HT1080 (cell line): ENCODE measurements at places on chromosomes 3 and 15.
A peak's percentile ranks its signal among the peaks of the same experiment; 100 is the strongest.

DNA sequence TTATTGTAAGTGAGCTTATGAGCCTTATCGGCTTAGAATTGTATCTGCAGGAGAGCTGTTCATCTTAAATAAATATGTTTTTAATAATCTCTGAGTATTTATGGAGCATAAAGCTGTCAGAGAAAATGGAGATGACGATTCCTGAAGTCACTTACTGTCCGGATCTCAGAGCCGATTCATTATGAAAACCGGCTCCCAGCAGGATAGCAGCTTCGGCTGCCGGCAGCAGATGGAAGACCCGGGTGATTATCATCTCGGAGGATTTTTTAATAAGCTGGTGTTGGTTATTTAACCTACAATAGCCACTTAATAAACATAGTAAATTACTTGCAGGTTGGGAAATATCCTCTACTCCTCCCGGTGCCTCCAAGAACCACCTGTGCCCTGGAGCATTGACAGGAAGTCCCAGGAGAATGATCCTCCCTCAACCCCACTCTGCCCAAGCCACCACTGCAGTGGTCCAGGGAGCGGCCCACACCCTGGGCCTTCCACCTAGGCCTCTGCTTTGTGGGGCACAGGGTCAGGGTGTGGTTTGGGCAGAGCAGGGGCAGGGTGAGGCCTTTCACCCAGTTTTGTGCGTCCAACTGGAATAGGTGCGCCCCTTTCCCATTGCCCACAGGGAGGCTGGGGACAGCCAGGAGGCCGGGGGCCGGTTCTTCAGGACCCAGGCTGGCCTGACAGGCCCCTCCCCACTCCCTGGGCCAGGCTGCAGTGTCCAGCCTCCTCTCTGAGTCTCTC lies 42.2 kb upstream of the PRR23E start:
- no peak for DNase-seq

DNA sequence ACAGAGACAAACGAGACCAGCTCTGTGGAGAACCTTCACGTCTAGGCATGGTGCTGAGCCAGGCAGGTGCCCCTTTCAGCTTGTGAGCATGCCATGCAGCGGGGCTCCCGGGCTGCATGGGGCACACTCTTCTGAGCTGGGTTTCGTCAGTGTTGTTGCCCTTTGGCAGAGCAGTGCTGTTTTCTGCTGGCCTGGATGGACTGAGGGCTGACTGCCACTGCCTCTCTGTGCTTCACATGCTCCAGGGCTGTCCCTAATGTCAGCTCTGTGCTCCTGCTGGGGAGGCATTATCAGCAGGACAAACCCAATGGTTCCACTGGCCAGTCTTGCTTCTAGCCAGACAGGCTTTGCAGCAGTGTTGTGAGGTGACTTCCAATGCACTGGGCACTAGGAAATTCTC lies 9.5 kb downstream of the GASK1A start:
- no peak for DNase-seq

DNA sequence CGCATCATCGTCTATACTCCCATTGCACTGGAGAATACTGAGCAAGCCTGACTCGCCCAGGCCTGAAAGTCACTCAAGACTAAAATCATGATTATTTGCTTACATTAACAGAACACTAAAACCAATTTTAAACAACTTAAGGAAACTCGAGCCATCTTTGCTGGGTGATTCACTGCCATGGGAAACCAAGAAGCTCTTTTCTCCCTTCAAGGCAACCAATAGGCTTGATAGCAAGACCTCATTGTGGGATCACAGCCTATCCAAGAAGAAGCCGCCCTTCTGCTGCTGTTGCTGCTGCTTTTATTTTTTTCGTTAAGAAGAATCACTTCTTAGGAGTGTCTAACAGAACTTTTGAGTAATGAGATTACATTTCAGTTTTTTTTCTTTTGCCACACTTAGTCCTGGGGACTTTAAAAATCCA lies 479.4 kb downstream of the FOXP1 start:
- peak; percentile 82 for DNase-seq

GRCh38 chr3:184315543-184315867 lies 1.1 kb downstream of the EIF4G1 start:
- DNase-seq, result no peak

DNA sequence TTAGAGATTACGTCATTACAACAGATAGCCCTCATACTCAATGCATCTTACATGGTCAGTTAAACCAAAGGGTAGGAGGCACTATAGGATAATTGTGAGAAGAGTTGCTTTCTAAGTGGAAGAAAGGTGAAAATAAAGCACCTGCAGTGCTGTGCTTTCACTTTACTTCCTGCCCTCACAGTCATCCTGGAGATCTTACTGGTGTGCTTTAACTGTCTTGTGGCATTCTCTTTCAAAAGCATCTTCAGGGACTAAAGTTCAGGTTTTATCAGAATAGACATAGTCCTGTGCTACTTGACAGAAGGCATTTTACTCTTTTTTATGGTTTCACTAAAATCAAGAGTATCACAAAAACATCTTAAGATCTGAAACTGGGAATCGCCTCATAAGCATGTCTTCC lies 286.6 kb downstream of the ZBTB20 start:
- no peak for DNase-seq

DNA sequence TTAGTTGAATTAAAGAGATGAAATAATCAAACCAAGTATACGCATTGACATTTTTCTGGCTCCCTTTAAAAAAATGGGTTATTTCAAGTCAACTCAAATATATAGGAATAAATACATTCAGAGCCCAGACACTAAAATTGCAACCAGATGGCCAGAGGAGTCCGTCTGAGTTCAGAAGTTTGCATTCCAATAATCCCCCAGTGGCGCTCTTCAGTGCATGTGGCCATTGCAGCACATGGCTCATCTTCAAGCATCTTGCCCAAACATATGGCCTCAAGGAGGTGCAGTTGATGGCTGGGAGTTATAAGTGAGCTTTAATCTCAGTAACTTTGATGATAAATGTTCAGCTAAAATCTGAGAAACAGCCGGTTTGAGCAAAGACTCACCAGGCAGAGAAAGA lies 295.8 kb upstream of the LRRN1 start:
- no peak for DNase-seq

- no peak for DNase-seq
Observed at GRCh38 chr15:29299784-29300183, 30.2 kb upstream of the NSMCE3 start.

- no peak for DNase-seq
Observed at GRCh38 chr3:38471260-38471857, 17.7 kb downstream of the ACVR2B start.

DNA sequence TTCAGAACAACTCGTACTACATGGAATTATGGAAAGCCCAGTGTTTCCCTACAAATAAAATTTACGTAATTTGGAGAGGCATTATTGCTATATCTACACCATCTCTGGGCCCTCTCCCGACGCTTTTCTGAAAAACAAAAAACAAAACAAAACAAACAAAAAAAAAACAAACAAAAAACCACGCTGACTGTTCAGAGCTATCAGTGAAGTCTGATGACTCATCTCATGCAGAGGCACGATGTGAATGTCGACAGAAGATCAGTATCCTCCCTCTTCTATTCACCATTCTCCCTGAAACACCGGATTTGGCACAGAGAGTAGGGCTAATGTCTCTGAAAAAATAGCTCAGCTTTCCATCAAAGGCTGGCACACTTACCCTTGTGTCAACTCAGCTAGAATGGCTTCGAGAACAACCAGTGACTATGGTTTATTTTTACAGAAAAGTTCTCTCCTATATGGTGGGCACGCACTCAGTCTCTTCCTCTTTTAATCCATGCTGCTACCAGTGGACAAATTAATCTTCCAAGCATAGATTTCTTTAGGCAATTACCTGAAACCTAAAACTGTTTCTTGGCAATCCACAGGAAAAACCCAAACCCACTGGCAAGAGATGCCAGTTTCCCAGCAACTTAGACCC lies 1.5 kb downstream of the CRBN start:
- DNase-seq, result peak; percentile 16

- DNase-seq, result no peak
Observed at GRCh38 chr15:81111510-81112470, 22.3 kb upstream of the CFAP161 start.

- DNase-seq, result no peak
Observed at GRCh38 chr3:129061888-129062834, 1.6 kb downstream of the GP9 start.

DNA sequence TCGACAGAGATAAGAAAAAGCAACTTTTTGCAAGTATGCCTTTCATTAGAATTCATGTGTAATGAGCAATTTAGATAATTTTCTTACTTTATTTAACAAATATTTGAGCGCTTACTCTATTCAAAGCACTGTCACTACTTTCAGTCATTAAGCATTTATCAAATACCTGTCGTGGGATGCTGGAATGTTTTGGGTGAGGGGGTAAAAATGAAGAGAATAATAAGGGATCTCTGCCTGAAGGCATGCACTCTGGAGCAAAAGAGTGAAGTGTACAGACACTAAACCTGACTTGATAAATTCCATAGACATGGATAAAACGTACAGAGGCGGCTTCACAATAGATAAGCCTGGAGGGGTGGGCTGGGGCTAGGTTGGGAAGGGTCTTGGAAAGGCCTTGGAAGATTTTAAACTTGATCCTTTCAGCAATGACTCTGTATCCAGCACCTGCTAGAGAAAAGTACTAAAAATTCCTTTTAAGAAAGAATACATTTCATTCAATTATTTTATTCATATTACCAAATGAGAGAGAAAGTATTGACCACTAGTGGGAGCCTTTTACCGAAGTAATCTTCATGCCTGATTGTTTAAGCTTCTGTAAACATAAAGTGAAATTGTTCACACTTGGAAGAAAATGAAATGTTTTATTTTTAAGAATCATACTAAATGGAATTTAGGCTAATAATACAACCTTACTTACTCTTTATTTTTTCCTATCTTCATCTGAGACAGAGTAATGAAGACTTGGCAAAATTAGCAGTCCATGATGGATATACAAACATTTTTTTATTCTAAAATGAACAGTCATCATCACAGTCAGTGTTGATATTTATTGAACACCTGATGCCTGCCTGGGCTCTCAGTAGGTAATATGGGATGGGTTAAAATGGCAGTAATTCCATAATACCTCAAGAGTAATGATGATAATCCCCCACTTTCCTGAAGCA lies 113.2 kb downstream of the PPP2R3A start:
- no peak for DNase-seq

- no peak for DNase-seq
Observed at GRCh38 chr3:174532216-174532615, 326.9 kb upstream of the NAALADL2 start.

GRCh38 chr15:101639667-101640066 lies 12.5 kb downstream of the TM2D3 start:
- no peak for DNase-seq

GRCh38 chr3:129699199-129699598 lies 92.7 kb upstream of the PLXND1 start:
- no peak for DNase-seq

DNA sequence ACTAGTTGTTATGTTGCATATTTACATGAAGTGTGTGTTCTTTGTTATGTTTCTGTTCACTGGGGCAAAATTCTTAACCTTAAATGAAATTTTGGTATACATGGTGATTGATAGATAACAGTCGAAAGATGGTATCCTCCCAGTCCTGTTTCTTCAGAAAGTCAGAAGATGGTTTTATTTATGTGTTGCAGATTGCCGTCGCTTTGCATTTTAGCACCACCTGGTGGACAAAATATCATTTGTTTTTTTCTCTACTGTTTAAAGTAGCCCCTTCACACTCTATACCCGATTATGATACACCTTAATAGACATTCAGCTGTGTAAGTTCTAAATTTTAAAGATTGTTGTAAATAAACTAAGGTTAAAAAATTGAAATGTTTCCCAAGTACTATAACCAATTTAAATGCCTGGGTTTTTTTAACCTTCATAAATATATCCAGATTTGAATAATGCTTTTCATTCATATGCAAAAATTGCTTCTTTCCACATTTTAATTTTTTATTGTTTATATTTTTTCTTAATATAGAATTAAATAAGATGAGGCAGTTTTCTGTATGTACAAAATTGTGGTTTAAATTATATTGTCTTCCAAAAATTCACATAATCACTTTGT lies 152.2 kb downstream of the ALCAM start:
- peak; percentile 81 for DNase-seq

DNA sequence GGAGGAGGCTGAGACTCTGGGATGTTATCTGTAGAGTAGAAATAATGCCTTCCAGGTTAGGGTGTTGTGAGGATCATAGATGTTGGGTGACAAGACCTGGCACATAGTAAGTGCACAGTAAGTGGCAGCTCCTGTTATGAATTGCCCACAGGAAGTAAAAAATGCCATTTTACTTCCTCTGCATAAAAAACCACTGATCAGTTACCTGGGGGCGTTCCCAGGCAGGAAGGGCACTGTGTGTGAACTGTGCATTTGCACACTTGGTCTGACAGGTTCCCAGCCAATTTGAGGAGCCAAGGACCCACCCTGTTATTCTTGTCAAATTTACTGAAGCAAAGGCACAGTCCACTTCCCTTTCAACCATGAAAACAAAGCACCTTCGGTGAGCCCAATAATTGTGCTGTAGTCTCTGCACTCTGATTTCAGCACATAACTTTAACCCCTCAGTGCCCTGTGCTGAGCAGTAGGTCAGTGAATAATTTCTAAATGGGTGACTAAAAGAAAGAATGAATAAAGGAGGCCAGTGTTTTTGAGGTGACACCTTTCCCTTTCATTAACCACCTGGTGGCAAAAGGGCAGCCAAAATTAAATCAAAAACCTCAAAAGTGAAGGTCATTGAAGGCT lies 85.8 kb upstream of the ARHGEF3 start:
- no peak for DNase-seq

- DNase-seq, result peak; percentile 85
Observed at GRCh38 chr3:159813822-159814531, 174.7 kb upstream of the IL12A start.

- DNase-seq, result no peak
Observed at GRCh38 chr15:90011705-90012104, 10.6 kb downstream of the ZNF710 start.

- DNase-seq, result peak; percentile 47
Observed at GRCh38 chr15:57160823-57161560, 215.3 kb upstream of the CGNL1 start.

- no peak for DNase-seq
Observed at GRCh38 chr15:85059734-85060133, 78.1 kb downstream of the PDE8A start.

- DNase-seq, result no peak
Observed at GRCh38 chr3:67094167-67094566, 96.1 kb downstream of the KBTBD8 start.

- no peak for DNase-seq
Observed at GRCh38 chr3:396293-396692, 199.7 kb downstream of the CHL1 start.

DNA sequence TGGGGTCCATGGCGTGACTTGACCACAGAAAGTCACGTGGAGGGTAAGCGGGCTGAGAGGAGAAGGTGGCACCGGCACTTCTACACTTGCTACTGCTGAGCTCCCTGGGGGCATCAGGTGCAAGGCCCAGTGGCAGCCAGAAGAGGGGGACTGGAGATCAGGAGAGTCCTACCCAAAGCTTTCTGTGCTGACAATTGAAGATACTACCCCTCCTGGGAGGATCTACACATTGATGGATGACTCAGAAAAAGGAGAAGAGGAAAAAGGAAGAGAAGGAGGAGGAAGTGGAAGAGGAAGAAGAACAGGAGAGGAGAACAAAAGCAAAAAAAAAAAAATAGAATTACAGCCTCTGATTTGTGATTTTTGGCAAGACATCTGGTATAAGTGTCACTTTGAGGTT lies 41.2 kb downstream of the MYO5C start:
- peak; percentile 42 for DNase-seq

GRCh38 chr3:52721002-52721729 lies 15.3 kb downstream of the SPCS1 start:
- DNase-seq, result no peak
